Caki2 (cell line): ENCODE measurements at places on chromosomes 7 and 10. TPM values are rescaled to one million over a fixed set of nuclear protein-coding genes. Genes with fewer than 3 reads are reported as not detected.

HECW1 gene
- total RNA-seq = 14.0 and 35.3 TPM in 2 replicates

RAMP3 gene
- total RNA-seq = not detected in 2 replicates

LMOD2 gene
- total RNA-seq = not detected in 2 replicates

ACTL6B gene
- total RNA-seq = not detected in 2 replicates

CNPY1 gene
- not detected in 2 replicates for total RNA-seq

FFAR4 gene
- total RNA-seq = not detected in 2 replicates

UPF2 gene
- total RNA-seq = 5.7 and 7.9 TPM in 2 replicates

GALNT17 gene
- total RNA-seq = not detected in 2 replicates

FLNC gene
- 0.12 TPM in 1 of 2 replicates, not detected in the other for total RNA-seq

LRRC18 gene
- not detected in 2 replicates for total RNA-seq

GNAI1 gene
- total RNA-seq = 43.1 and 54.4 TPM in 2 replicates

CNTNAP2 gene
- total RNA-seq = not detected in 2 replicates

TMEM236 gene
- total RNA-seq = 0.14 TPM in 1 of 2 replicates, not detected in the other

SFTPA1 gene
- total RNA-seq = not detected in 2 replicates

PDE1C gene
- 0.17 and 10.2 TPM in 2 replicates for total RNA-seq

PITRM1 gene
- 115 and 132 TPM in 2 replicates for total RNA-seq

TMEM139 gene
- total RNA-seq = 79.0 and 102 TPM in 2 replicates
